ENCODE measurements at places on chromosomes 7 and 10.

DNA sequence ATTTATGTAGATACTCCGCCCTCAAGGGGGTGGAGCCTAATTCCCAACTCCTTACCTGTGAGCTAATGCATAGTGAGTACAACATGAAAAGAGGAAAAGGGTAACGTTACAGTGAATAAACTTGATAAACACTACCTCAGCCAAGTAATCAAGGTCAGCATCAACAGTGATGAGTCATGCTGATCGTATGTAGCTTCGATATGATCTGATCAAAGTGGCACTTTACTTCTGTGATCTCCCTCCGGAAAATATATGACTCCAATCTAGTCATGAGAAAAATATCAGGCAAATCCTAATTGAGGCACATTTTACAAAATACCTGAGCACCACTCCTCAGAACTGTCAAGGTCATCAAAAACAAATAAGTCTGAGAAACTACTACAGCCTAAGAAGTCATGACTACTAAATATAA lies 70.4 kb downstream of the VTI1A start:
- DNase-seq = no peak

GRCh38 chr7:17239046-17239445 lies 59.4 kb upstream of the AHR start:
- no peak for DNase-seq

GRCh38 chr7:28433039-28433438 lies 20.7 kb downstream of the CREB5 start:
- no peak for DNase-seq

DNA sequence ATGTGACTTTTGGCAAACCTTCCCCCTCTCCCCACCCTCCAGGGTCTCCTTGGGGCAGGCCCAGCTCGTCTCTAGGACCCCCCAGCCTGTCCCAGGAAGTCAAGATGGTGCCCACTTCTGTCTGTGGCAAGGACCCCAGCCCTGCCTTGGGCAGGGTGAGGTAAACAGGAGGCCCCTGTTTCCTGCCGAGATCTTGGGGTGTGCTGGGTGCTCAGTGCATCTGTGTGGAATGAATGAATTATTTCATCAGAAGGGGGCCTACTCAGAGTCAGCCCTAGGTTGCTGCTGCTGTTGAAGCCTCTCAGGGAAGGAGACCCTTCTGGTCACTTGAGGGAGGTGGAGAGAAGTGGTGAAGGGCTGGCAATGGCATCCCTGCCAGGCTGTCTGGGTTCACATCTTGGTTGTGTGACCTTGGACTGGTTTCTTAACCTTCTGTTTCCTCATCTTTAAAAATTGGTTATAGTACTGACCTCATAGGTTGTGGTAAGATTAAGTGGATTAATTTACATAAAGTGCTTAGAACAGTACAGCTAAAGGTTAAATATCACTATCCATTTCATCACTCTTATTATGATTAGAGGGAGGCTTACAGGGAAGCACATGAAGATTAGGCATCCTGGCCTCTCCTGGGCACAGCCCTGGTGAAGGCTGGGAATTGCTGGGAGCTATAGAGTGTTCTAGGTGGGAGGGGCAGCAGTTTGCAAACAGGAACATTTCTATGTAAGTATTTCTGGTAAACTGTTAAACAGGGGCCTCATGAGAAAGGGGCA lies 67.7 kb downstream of the ZMIZ1 start:
- DNase-seq = no peak

DNA sequence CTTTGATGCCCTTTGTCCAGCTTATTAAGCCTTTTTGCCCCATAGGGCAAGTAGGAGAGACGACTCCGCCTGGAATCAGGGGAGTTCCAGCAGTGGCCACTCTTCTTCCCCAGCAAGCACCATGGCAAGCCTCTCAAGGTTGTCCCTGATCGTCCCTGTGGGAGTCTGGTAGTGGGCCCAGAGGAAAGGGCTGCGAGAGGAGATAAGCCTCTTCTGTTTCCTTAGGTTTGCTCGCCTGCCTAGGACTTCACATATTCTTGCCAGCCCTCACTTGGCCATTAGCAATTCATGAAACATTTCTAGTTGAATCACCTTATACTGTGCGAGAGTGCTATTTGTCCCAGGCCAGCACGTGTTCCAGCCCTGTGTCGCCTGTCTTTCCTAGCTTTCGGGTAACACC lies 47.8 kb upstream of the CPN1 start:
- DNase-seq = no peak

DNA sequence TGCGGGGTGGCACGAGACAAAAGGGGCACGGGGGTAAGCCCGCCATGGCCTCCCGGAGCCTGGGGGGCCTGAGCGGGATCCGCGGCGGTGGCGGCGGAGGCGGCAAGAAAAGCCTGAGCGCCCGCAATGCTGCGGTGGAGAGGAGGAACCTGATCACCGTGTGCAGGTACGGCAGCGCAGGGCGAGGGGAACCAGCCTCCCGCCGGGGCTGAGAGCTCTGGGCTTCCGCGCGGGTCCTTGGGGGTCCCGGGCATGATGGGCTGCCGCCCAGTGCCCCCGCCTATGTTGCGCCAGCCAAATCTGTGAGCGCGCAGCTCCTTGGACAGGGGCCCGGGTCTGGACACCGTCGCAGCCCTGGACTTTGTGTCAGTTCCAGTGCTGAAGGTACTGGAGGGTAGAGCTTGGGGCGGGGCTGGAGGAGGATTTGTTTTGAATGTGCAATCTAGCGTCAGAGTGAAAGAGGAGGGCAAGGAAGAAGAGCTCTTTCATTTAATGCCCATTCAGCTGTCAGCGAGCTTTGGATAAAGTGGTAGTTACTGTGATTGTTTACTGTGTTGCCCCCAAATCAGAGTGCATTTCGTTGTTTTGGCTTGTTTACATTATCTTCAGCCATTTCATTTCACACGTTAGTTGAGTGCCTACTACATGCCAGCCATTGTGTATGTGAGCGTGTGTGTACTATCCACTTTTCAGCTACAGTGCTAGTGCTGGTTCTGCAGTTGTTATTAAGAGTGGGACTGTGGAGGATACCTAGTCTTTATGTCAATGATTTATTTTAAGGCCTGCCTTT lies 777 bp downstream of the RUNDC3B start:
- DNase-seq = no peak

DNA sequence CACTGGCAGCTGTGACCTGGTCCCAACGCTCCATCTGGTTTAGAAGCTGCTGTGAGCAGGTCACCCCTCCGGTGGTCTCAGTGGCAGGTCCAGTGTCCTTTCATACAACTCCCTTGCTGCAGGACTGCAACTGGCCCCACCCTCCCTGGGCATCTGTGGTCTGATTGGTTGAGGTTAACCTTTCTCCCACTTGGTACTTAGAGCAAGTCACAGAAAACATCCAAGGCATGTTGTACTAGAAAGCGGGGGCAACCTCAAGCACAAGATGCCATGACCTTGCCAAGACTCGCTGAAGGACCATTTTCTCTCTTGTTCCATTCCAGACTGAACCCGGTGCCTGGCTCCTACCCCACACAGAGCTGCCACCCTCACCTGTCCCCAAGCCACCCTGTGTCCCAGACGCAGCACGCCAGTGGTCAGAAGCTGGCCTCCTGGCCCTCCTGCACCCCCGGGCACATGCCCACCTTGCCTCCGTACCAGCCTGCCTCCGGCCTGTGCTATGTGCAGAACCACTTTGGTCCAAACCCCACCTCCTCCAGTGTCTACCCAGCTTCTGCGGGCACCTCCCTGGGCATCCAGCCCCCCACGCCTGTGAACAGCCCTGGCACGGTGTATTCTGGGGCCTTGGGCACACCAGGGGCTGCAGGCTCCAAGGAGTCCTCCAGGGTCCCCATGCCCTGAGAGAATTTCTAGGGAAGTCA lies 9.0 kb downstream of the RHBDD2 start:
- no peak for DNase-seq

GRCh38 chr10:3699916-3700315 lies 85.1 kb downstream of the KLF6 start:
- no peak for DNase-seq

DNA sequence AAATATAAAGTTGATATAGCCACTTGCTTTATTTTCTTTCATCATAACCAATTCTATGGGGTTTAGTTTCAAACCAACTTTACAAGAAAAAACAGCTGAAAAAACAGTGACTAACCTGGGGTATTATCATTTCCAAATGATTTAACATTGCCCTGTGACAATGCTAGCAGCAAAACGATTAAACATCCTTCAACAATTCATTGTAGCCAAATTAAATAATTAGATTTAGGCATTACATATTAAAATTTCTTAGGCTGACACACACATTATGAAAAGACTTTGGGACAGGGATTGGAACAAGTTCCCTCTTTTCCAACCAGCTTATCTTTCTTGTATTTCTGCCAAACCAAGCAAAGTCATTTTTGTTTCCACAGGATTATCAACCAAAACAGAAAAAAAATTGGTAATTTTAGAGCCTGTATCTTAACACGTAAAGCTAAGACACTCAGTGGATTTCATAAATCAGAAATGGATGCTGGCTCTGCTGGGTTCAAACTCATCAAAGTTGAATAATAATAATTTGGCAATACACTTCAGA lies 84.0 kb downstream of the SEMA3D start:
- DNase-seq = no peak

DNA sequence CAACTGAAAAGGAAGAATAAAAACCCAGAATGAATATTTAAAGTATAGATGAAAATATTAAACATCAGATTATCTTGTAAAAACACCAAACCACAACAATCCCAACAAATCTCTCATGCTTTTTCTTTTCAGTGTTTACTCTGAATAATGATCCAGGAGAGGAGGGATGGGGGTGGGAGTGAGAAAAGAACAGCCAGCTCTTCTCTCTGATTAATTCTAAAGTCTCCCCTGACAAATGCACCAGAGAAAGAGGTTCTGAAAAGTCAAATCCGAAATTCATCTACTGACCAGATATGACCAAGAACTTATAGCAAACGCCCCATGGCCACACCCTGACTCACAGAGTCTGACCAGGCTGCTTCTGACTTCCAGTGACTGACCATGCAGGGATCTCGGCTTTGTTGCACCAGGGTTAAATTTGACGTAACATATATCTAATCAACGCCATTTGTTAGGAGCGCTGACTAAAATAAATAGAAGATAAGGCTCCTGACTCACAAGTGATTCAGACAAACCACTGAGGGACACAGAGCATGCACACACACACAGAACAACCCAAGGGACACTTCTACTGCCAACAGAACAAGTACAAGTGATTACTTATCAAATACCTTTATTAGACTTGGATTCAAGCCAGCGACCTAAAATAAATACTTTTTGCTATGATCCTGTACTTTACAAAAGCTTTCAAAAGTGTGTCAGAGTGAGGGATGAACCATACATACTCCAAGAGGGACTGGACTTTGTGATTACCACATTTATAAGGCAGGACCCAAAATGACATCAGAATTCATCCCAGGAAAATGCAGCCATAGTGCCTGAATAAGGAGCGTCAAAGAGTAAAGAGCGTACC lies 9.3 kb upstream of the SPOCK2 start:
- DNase-seq = peak; percentile 59

Measured in AG04449 (cell line).